ENCODE measurements at places on chromosomes 5 and 9.
A peak's percentile ranks its signal among the peaks of the same experiment; 100 is the strongest.

DNA sequence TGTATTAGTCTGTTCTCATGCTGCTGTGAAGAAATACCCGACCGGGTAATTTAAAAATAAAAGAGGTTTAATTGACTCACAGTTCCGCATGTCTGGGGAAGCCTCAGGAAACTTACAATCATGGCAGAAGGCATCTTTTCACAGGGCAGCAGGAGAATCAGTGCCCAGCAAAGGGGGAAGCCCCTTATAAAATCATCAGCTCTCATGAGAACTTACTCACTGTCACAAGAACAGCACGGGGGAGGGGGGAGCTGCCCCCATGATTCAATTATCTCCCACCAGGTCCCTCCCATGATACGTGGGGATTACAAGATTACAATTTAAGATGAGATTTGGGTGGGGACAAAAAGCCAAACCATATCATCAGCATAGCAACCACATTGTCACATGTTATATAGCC is 102.5 kb downstream of the GPBP1 start:
- no peak for DNase-seq

DNA sequence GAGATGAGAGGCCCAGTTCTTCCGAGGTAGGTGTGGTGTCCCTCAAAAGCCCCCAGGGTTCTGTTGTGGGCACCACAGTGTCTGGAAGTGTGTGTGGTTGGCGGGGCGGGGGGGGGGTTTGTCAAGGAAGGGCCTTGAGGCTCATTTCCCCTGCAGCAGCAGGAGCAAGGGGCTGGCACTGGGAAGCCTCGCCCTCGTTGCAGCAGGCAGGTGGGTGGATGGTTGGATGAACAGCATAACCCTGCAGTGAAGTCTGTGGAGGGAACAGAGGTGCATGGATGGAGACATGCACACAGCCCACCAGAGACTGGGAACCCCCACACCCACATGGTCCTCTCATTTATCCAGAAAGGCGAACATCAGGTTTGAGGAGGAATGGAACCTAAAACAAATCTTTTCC is 2.0 kb upstream of the SPATA31E1 start:
- DNase-seq: no peak

DNA sequence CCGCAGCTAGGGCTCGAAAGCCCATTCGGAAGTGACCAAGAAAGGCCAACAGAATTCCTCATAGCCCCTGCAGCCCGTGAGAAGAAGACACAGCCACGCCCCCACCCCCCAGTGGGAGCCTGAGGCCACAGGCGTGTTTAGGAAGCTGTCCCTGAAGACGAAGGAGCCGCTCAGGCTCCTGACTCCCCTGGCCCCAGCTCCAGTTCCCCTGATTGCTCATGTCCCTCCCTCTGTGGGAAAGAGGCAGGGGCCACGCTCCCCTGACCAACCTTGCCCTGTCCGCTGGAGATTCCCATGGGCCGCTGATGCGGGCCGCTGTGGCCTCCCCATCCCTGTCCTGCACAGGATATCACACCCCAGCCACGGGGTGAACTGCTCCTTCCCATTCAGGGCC is 13.6 kb downstream of the ROPN1L start:
- no peak for DNase-seq

GRCh38 chr9:97905228-97905627 is 17.1 kb downstream of the TRMO start:
- DNase-seq: peak; percentile 71

DNA sequence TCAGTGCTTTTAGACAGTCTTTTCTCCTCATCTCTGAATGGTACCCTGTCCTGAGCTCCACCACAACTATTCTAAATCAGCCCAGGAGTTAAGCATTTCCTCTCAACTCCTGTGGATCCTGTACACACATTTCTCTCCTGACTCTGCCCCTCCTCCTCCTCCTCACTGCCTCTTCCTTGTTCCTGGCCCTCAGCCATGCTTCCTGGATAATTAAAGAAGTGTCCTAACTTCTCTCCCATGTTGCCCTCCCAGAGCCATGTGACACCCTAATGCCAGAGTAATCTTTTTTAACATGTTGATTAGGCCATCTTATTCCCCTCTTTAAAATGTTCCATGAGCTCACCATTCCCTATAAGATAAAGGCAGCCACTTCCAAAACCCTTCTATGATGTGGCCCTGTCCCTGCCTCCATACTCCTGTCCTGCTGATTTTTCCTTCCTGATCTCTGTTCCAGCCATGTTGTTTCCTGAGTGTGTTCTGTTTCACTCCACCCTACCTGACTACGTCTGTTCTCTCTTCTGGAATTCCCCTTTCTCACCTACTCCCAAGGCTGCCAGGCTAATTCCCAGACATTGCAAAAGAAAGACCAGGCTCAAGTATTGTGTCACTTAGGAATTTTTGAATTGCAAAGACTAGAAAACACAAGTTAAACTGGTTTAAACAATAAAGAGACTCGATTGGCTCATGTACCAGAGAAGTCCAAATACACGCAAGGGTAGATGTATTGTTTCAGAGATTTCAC is 295.2 kb downstream of the MAST4 start:
- no peak for DNase-seq
